ENCODE measurements at places on chromosomes 4 and X.

DNA sequence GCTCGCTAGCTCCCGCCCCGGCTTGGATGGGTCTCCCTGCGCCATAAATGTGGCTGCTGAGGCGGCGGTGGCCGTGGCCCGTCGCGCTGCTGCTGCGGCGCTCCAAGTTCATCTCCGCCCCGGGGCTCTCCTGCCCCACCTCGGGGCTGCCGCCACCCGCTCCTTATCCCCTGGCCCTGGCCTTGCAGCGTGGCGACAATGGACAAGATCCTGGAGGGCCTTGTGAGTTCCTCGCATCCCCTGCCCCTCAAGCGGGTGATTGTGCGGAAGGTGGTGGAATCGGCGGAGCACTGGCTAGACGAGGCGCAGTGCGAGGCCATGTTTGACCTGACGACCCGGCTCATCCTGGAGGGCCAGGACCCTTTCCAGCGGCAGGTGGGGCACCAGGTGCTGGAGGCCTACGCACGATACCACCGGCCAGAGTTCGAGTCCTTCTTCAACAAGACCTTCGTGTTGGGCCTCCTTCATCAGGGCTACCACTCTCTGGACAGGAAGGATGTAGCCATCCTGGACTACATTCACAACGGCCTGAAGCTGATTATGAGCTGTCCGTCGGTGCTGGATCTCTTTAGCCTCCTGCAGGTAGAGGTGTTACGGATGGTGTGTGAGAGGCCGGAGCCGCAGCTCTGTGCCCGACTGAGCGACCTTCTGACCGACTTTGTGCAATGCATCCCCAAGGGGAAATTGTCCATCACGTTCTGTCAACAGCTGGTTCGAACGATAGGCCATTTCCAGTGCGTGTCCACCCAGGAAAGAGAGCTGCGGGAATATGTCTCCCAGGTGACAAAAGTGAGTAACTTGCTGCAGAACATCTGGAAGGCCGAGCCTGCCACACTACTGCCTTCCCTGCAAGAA is 763 bp downstream of the USP38 start:
- peak; percentile 42 for DNase-seq

- DNase-seq = no peak
Observed at GRCh38 chr4:177128306-177128705, 181.4 kb upstream of the NEIL3 start.

DNA sequence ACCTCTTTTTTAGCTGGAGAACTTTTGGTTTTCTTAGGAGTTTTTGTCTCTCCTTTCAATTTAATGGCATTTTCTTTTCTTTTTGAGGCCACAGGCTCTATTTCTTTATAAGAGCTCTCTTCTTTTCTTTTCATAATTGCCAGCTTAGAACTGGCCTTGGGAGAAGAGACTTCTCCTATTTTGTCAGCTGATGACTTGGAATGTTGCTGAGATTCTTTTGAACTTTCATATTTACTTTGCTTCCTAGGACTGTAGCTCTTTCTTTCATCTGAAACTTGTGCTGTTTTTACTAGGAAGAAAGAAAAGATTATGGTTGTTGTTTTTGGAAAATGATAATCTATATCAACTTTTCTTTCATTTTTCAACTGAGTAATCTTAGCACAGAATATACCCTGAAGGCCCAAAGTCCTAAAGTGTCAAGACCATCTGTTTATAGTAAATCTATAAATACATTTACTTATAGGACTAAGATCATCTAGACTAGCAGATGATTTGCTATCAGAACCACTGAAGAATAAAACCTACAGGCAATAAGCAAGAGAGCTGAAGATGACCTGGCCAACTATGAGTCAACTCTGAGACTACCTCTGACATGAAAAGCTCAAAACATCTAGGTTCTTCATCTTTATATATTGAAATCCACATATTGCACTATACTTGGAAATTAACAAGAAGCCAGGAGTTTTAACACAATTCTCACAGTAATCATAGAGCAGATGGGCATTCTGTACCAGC is 45.6 kb downstream of the RFC1 start:
- no peak for DNase-seq

DNA sequence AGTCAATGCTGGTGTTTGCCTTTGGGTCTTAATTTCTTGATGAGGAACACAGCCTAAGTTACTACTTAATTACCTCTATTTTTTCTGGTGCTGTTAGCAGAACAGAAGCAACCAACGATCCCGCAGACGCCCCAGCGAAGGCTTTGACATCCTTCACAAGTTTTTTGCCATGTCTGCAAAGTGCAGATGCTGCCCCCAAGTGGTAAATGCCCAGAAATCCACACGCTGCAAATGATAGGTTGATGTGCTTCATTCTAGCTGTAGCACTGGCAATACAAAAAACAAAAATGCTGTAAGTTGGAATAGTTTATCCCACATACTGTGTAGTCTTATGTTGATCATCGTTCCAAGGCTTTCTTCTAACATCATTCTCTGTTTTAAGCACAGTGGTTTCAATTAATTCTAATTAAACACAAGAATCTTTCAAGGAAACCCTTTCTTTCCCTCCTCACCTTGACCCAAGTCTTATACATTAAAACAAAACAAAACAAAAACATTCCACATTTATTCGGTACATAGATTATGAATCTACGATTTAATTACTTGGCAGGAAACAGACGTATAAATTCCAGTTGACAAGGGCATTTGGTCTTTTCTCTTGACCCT is 1.2 kb downstream of the PNPLA4 start:
- peak; percentile 48 for DNase-seq

GRCh38 chr4:115515366-115515765 is 401.9 kb upstream of the NDST4 start:
- DNase-seq = no peak

- no peak for DNase-seq
Observed at GRCh38 chrX:124257924-124258702, 74.3 kb upstream of the TEX13D start.

- DNase-seq = no peak
Observed at GRCh38 chr4:159483110-159483781, 380.4 kb downstream of the RAPGEF2 start.

DNA sequence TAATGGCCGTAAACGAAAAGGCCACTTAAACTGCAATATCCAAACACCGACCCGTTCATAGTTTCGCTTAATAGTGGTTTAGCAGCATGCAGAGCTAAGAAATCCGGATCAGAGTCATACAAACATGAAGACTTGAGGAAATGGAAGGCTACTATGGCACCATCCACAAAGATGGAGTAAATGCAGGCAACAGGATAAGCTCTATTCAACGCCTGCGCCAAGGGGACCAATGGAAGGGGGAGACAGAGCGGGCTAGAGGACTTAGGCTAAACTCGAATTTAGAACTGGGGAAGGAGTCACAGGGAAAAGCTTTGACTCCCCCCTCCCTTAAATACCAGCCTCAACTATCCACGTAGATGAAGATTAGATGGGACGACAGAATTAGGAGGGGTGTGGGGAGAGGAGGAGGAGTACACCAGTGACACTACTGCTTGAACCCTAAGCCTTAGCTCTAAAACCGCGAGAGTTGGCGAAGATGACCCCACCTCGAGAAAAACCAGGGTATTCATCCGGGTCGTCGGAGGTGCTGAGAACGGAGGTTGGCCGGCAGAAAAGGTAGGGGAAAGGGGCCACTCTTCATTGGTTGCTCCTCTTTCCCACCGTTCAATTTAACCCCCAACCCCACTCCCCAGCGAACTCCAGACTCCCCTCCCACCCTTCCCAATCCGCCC is 3.5 kb downstream of the HUWE1 start:
- DNase-seq = peak; percentile 39
